Large intestine (tissue), 12 donors: ENCODE measurements at places on chromosomes 4 and X. TPM values are rescaled to one million over a fixed set of nuclear protein-coding genes. Genes with fewer than 3 reads are reported as not detected.

GRCh38 chr4:71383984-71384383 is 45.2 kb downstream of the SLC4A4 start:
- H3K27me3 ChIP-seq: no peaks in the 10 kb centered on the region
- H3K36me3 ChIP-seq: no peaks in the 10 kb centered on the region
- peaks cover 26% of the 10 kb centered on the region for H3K4me1 ChIP-seq
- DNase-seq: no peak

DNA sequence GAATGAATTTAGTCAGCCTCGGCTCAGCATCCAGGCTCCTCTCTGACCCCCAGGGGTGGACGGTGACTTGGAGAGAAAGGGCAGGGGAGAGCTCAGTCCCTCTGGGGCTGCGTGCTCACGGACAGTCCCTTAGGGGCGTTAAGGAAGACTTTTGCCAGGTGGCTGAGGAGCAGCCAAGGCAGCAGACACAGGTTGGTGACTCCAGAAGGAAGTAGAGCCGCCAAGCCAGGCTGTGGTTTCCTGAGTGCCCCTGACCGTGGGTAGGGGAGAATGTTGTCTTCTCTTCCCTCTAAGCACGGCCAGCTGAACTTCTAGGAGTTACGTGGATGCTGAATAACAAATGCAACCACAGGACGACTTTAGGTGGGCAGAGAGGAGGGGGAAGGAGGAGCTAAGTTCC is 91.0 kb upstream of the MTM1 start:
- no peaks in the 10 kb centered on the region for H3K36me3 ChIP-seq
- no peaks in the 10 kb centered on the region for H3K4me1 ChIP-seq
- H3K4me3 ChIP-seq: no peak overlapping the region
- H3K27me3 ChIP-seq: no peaks in the 10 kb centered on the region
- H3K27ac ChIP-seq: no peak overlapping the region
- no peak for DNase-seq

DNA sequence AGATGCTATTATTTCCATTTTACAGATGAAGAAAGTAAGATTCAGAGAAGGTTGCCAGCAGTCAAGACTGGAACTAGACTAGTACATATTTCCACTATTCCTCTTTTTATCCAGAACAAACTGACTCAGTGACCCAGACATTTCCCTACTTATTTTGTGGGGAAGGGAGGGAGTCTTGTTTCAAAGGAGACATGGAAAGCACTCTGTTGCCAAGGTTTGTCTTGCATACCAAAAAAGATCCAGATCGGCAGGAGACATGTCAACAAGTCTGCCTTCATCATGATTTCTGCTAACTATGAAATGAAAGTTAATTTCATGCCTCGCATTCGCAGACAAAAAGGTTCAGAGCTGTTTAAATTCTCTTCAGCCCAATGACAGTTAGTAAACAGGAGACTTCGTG is 328.3 kb downstream of the DHX15 start:
- no peak overlapping the region for H3K27ac ChIP-seq
- peaks cover 4% of the 10 kb centered on the region for H3K27me3 ChIP-seq
- no peaks in the 10 kb centered on the region for H3K36me3 ChIP-seq
- H3K4me1 ChIP-seq: no peaks in the 10 kb centered on the region
- no peak overlapping the region for H3K4me3 ChIP-seq

DNA sequence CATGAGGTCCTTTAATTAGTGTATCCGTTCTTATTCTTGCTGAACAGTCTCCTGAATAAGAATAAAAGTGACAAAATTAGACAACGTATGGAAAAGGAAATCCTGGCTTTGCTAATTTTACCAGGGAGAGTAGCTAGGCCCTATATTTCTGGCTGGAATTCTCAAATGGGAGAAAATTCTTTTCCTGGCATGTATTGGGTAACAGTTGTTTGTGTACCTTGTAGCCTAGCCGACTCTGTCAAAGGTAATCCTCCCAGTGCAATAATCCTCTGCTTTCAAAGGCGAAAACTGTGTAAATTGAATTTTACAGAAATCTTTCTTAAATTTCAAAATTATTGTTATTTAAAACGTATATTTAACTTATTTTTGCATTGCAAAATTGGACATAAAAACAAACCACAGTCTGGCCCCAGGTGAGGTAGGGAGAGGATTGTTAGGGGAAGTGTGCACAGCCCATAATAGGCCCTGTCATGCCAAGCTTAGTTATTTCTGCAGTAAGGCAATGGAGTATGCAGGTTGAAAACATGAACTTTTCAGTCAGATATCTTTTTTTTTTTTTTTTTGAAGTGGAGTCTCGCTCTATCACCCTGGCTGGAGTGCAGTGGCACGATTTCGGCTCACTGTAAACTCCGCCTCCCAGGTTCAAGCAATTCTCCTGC is 18.9 kb upstream of the TENM3 start:
- no peaks in the 10 kb centered on the region for H3K36me3 ChIP-seq
- no peaks in the 10 kb centered on the region for H3K27me3 ChIP-seq
- no peaks in the 10 kb centered on the region for H3K4me1 ChIP-seq
- no peak overlapping the region for H3K27ac ChIP-seq

- no peaks in the 10 kb centered on the region for H3K36me3 ChIP-seq
- H3K4me1 ChIP-seq: no peaks in the 10 kb centered on the region
- H3K27ac ChIP-seq: no peak overlapping the region
- no peak for DNase-seq
- no peak overlapping the region for H3K4me3 ChIP-seq
- no peaks in the 10 kb centered on the region for H3K27me3 ChIP-seq
Measured at GRCh38 chr4:61425315-61425714, 225.2 kb downstream of the ADGRL3 start.

DNA sequence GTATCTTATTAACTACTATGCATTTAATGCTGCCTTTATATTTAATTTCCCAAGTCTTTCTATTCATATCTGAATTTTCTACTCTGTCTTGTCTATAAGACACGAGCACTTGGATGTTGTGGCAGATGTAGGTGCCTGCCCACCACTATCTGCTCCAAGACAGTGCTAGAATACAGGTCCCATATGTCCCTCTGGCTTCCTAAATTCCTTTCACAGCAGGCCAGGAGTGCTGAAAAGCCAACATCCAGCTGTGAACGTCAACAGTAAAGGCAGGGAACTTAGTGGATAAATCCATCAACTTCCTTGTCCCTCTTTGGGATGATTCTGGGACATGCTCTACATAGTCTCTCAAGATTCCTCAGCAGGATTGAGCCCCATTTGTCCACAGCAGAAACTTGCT is 245.1 kb upstream of the ETNPPL start:
- DNase-seq: no peak
- no peaks in the 10 kb centered on the region for H3K4me1 ChIP-seq
- H3K27me3 ChIP-seq: no peaks in the 10 kb centered on the region
- H3K4me3 ChIP-seq: no peak overlapping the region
- H3K36me3 ChIP-seq: no peaks in the 10 kb centered on the region

DNA sequence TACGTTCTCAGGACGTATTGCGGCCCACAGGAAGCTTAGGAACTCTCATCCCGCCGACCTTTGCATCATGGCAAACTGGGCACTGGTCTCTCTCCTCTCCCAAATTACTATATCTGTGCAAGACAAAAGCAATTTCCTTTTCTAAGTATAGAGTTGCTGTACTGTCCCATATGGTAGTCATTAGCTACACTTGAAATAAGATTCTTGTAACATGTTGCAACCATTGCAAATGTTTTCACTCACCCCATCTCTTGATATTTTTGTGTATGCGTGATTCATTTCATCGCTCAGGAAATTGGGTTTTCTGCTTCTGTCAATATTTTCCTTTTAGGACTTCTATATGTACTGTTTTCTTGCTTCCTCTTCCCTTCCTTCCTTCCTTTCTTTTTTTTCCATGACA is 15.7 kb downstream of the ARMCX6 start:
- DNase-seq: no peak
- no peaks in the 10 kb centered on the region for H3K36me3 ChIP-seq
- H3K27me3 ChIP-seq: no peaks in the 10 kb centered on the region
- H3K27ac ChIP-seq: no peak overlapping the region
- no peak overlapping the region for H3K4me3 ChIP-seq

GRCh38 chr4:83378419-83378818 is 43.8 kb upstream of the HPSE start:
- H3K4me3 ChIP-seq: no peak overlapping the region
- no peaks in the 10 kb centered on the region for H3K27me3 ChIP-seq
- H3K36me3 ChIP-seq: no peaks in the 10 kb centered on the region
- DNase-seq: peak; percentile 30

DNA sequence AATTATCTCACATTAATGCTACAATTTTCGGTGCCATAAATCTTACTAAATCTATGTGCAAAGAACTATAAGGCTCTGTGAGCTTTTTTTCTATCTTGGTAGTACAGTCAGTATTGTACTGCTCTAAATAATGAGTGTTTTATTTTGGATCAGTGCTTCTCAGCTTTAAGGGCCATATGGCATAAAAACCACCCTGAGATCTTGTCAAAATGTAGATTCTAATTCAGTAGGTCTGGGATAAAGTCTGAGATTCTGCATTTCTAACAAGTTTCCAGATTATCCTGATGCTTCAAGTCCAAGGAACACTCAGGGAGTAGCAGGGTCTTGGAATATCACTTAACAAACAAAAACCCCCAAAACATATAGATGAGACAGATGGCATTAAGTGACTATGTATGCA is 486.5 kb downstream of the GRXCR1 start:
- DNase-seq: no peak
- H3K4me3 ChIP-seq: no peak overlapping the region
- no peaks in the 10 kb centered on the region for H3K36me3 ChIP-seq
- H3K27me3 ChIP-seq: no peaks in the 10 kb centered on the region
- H3K4me1 ChIP-seq: no peaks in the 10 kb centered on the region

- DNase-seq: no peak
- H3K4me1 ChIP-seq: peaks cover 15% of the 10 kb centered on the region
- no peaks in the 10 kb centered on the region for H3K36me3 ChIP-seq
- H3K27me3 ChIP-seq: no peaks in the 10 kb centered on the region
- no peak overlapping the region for H3K4me3 ChIP-seq
Measured at GRCh38 chr4:39544580-39545315, 17.5 kb upstream of the UGDH start.

DNA sequence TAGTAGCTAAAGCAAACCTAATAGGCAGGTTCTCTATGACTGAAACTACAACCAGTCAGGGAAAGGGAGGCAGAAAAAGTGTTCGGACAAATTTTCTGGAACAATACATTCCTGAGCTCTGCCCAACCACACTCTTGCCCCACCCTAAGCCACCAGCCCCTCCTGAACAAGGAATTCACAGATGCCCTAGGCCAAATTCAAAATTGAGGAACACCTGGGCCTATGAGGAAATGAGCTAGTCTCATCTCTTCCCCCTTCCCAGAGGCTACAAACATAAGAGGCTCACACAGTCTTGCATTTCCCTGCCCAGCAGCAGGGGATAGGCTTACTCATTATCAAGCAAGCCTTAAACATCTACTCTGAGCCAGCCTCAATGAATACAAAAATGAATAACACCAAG is 284.7 kb downstream of the ZNF674 start:
- H3K27ac ChIP-seq: no peak overlapping the region
- no peaks in the 10 kb centered on the region for H3K27me3 ChIP-seq
- peaks cover 3% of the 10 kb centered on the region for H3K4me1 ChIP-seq

- no peaks in the 10 kb centered on the region for H3K4me1 ChIP-seq
- no peak overlapping the region for H3K27ac ChIP-seq
- H3K36me3 ChIP-seq: no peaks in the 10 kb centered on the region
- H3K4me3 ChIP-seq: no peak overlapping the region
Measured at GRCh38 chrX:45379236-45379635, 178.6 kb upstream of the DIPK2B start.

DNA sequence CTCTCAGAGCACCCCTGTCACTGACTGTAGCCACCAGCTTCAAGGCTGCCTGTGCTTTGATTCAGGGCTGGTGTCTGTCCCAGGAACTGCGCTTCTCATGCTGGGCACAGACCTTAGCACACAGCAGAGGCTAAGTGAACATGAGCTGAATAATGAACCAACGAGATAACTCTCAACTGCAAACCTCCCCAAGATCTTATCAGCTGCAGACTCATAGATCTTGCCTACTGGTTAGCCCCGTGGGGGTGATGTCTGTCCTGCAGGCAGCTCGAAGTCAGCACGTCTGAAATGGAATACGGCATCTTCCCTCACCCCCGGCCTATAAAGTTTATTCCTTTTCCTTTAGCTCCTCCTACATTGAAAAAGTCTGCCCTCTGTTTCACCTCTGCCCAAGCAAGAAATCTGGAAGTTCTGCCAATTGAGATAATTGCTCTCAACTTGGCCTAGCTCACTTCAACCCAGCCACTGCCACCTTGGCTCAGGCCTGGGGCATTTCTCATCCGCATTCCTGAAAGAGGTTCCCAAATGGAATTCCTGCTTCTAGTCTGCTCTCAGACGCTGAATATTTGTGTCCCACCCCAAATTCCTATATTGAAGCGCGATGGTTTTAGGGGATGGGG is 73.7 kb downstream of the GATB start:
- H3K27me3 ChIP-seq: no peaks in the 10 kb centered on the region
- no peaks in the 10 kb centered on the region for H3K4me1 ChIP-seq

DNA sequence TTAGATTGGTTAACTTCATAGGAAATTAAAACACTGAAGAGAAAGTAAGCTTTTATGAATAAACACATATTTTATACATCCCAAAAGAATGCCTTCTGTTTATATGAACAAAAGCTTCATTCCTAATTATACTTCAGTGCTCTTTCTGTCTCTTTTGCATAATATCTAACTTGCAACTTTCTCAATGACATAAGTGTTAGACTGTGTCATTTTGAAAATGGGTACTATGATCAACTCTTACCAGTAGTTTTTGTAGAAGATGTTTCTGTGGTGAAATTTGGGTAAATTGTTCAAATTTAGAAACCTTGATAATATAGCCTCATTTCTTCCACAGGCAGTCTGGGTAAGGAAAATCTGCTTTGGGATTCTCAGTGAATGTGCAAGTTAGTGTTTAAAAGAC is 991.4 kb downstream of the CCSER1 start:
- no peaks in the 10 kb centered on the region for H3K36me3 ChIP-seq
- no peak overlapping the region for H3K27ac ChIP-seq
- DNase-seq: no peak
- no peak overlapping the region for H3K4me3 ChIP-seq
- H3K4me1 ChIP-seq: no peaks in the 10 kb centered on the region

- DNase-seq: no peak
- no peak overlapping the region for H3K4me3 ChIP-seq
- no peaks in the 10 kb centered on the region for H3K36me3 ChIP-seq
- H3K4me1 ChIP-seq: no peaks in the 10 kb centered on the region
- H3K27me3 ChIP-seq: no peaks in the 10 kb centered on the region
- no peak overlapping the region for H3K27ac ChIP-seq
Measured at GRCh38 chrX:41750716-41751115, 26.7 kb downstream of the GPR82 start.

RHOH gene
- 3.1 TPM for polyA plus RNA-seq

CCNA2 gene
- polyA plus RNA-seq: 21.6 TPM

NMU gene
- polyA plus RNA-seq: 1.3 TPM

TRIM60 gene
- polyA plus RNA-seq: not detected

BLOC1S4 gene
- polyA plus RNA-seq: 14.8 TPM

ZCCHC18 gene
- 2.3 TPM for polyA plus RNA-seq

UGT2B11 gene
- polyA plus RNA-seq: 0.15 TPM

FAM53A gene
- polyA plus RNA-seq: 0.84 TPM

BMP2K gene
- 77.6 TPM for polyA plus RNA-seq

F9 gene
- not detected for polyA plus RNA-seq

IL3RA gene
- polyA plus RNA-seq: 5.4 TPM
